ENCODE measurements at places on chromosomes 1 and 21.

- peak; percentile 77 for DNase-seq
These were observed 155.9 kb downstream of the LYPLAL1 start for GRCh38 chr1:219329578-219329977.

GRCh38 chr1:226344441-226345259 is 35.7 kb upstream of the LIN9 start:
- DNase-seq, result no peak

DNA sequence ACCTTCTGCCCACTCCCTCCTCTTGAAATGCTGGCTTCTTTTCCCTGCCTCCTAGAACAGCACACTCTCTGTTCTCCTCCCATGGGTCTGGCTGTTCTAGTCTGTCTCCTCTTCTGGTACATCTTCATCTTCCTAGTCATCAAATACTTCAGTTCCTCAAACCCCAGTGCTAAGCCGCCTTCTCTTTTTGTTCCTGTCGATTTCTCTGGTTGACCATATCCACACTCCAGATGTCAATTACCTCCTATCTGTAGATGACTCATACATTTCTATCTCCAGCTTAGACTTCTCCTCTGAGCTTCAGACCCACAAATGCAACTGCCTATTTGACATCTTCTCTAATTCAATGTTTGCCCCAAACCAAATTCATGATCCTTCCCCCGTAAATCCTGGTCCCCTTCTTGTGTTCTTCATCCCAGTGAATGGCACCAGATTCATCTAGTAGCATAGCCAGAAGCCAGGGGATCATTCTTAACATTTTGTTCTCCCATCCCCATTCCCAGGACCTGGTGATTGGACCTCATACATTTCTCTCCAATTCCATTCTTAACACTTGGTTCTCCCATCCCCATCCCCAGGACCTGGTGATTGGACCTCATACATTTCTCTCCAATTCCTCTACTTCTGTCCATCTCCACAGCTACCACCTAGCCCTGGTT is 35.9 kb downstream of the USP24 start:
- DNase-seq, result peak; percentile 15

DNA sequence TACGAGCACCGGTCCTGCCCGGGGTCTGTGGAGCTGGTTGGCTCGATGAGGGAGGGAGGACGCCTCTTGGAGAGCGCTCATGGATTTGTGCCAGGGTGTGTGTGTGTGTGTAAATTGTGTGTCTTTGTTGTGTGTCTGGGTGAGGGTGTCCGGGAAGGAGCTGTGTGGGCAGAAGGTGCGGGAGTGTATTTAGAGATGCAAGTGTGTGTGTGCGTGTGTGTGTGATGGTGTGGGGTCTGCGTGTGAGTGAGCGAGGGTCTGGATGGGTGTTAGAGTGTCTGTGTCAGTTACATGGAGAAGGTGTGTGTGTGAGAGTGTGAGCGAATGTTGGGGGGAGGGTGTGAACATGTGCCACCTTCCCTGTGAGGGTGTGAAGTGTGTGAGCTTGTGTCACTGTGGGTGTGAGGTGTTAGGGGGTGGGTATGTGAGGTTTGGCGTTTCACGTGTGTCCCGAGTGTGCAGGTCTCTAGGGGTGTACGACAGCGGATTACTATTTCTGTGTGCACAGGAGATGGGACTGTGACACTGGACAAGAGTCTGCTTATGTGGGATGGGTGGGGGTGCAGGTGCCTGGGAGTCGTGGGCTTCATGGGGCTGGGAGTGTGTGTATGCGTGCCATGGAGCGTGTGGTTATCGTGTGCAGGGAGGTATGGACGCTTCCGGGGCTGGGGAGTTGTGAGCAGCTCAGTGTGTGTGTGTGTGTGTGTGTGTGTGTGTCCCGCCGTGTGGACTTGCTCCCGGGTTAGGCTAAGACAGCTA is 880 bp downstream of the IGSF21 start:
- DNase-seq, result no peak

DNA sequence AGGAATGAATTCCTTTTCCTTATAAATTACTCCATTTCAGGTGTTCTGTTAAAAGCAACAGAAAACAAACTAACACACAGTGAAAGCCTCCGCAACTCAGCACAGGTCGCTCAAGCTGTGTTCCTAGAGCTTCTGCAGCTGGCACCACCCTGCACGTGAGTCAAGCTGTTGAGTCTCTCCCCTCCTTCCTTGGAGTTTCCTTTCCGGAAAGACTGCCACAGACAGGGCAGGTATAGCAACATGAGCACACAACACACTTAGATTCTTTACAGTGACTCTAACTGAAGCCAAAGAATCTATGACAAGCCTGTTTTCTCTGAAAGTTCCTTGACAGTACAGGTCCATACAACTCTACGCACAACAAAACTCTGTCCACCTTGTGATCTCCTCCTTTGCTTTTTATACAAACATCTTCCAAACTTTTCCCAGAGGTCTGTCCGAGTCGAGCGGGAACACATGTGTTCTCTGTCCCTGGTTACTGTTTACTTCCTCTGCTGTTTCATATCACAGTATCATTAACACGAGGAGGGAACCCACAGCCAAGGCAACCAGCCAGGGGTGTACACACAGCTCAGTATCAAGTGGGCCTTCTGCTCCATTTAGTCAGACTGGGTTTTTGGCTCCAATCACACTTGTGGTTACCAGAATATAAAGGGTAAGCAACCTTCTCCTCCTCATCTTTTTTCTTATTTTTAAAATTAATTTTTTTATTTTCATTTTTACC is 38.7 kb upstream of the DESI2 start:
- DNase-seq, result no peak

DNA sequence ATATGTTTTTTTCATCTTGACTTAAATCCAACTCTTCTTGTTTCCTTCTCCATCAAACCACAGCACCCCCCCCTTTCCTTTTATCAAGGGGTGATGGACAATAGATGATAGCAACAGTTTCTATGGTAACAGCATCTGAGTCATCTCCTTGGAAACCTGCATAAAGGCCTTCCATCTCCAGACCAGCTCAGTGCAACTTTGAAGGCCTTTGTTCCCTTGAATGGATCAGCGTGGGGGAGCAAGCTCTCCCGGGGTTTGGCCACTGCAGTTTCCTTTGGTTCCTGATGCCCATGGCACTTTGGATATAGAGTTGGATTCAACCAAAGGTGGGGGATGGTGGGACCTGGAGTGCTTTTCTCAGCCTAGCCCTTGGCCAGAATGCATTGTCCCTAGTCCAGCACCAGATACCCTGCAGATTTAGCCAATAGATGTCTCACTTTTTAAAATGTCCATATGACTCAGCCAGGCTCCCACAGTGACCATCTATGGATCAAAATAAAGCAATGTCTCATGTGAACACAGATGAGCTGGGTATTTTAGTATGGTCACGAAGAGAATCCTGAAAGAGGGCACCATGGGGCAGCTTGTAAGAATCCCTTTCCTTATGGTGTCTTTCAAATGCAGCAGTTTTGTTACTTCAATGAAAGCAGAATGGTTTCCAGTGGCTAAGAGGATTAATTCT is 127.7 kb downstream of the SPATA46 start:
- DNase-seq, result peak; percentile 32

- DNase-seq, result no peak
These were observed 3.5 kb downstream of the PLEKHG5 start for GRCh38 chr1:6487804-6488484.

- DNase-seq, result peak; percentile 57
These were observed 931 bp upstream of the MXRA8 start for GRCh38 chr1:1359308-1359663.

- DNase-seq, result no peak
These were observed 6.0 kb downstream of the DYNLT5 start for GRCh38 chr1:66758241-66758755.

DNA sequence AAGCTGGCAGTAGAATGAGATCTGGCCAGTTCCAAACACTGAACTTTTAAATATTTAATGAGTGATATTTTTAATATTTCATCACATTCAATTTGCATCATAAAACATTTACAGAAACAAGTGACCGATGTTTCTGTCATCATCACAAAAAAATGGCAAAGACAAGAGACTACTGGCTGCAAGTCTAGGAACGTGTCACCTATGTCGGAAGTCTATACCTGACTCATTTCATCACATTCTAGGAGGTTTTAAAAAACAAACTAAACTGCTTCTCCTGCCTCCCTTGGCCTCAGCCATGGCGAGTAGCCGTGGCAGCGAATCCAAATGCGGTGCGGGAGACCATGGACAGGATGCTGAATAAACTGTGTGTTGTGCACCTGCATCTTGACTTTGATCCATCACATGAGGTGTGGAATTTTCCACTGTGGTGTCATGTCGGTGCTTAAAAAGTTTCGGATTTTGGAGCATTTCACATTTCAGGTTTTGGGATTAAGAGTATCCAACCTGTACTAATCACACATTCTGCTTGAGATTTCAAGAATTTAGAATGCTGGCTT is 43.1 kb downstream of the CLSTN1 start:
- DNase-seq, result no peak

- no peak for DNase-seq
These were observed 126.2 kb downstream of the FGGY start for GRCh38 chr1:59422921-59423575.

GRCh38 chr1:199616947-199617346 is 410.6 kb upstream of the NR5A2 start:
- no peak for DNase-seq

- no peak for DNase-seq
These were observed 5.7 kb downstream of the F3 start for GRCh38 chr1:94535879-94536278.

DNA sequence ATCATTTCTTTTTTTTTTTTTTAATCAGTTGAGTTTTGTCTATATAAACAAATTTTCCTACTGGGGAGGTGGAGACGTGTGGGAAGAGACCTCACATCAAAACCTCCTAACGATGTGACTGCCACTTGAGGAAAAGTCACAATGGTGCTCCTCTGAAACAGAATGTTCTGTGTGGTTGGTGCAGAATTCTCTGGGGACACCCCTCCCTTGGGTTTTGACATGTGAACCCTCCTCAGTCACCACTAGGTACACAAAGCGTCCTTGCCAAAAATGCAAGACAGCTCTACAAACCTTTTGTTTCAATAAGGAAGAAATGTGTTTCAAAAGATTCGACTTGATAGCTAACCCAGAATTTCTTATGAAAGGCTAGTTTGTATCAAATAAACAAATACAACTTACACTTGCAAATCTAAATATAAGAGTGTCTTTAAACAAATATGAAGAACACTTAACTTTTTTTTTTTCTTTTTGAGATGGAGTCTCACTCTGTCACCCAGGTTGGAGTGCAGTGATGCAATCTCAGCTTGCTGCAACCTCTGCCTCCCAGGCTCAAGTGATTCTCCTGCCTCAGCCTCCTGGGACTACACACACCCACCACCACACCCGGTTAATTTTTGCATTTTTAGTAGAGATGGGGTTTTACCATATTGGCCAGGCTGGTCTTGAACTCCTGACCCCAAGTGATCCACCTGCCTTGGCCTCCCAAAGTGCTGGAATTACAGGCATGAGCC is 9.3 kb downstream of the SLC25A24 start:
- DNase-seq, result no peak

- peak; percentile 26 for DNase-seq
These were observed 8.9 kb upstream of the LEMD1 start for GRCh38 chr1:205430696-205431305.

DNA sequence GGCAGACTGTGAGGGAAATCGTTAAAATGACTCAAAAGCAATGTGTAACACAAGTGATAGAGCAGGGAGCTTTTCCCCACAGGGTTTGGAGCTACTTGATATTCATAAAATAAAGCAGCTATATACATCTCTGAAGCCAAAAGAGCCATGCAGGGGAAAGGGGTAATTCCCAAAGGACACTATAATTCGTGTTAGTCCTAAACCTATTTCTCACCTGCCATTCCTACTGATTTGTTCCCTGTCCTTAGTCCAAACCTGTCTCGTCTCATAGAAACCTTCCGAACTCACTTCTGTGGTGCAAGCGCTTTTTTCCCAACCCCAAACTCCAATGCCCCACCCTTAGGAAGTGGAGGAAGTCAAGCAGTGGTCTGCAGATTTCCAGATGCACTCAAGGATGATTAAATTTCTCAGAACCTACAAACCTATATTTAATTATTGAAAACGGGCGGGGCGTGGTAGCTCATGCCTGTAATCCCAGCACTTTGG is 946 bp upstream of the HNRNPR start:
- no peak for DNase-seq

DNA sequence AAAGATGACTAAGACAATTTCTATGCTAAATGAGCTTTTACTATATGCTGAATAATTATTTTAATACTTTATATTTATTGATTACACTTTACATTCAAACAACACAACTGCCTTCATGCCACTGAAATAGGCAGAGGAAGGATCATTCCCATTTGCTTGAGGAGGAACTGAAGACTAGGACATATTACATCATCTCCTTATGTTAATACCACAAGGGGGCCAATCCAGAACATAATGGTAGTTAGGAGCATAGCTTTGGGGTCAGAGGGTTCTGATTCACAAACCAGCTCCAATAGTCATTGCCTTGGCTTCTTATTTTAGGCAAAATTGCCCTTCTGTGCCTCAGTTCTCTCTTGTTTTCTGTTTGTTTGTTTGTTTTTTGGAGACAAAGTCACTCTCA is 306.5 kb downstream of the KCNH1 start:
- DNase-seq, result no peak

DNA sequence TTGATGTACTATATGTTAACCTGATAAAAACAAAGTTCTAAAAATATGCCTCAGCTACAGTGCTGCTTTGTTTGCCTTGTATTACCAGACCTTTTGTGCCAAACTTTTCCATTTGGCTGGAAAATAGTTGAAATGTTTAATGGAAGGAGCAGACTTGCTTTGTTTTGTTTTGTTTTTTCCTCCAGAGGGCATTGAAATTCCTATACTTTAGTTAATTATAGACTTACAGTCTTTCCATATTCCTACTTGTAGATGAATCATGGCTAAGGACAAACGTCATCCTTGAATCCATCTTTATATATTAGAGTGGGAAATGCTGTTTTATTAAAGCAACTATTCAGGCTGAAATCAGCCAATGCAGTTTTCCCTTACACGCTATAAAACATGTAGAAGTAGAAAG is 6.7 kb downstream of the CAP1 start:
- DNase-seq, result no peak

GRCh38 chr21:37917612-37918011 is 1.4 kb upstream of the KCNJ6 start:
- DNase-seq, result peak; percentile 83

GRCh38 chr1:147509786-147510395 is 31.4 kb upstream of the BCL9 start:
- DNase-seq, result no peak

DNA sequence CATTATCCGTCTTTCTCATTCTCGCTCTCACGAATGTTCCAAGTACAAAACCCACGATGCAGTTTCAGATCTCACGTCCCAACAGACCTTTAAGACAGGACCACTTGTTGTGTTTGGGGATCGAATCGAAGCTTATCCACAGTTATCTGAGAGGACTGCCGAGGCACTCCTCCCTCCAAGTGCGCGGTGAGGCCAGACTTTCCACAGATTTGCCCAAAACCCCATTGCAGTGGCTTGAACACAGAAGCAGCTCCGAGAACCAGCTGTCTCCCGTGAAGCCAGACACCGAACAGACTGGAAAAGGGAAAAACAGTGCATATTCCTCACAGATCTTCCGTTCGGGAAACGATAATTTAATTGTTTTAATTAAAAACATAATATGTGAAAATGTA is 46.5 kb upstream of the COL6A2 start:
- DNase-seq, result no peak

- DNase-seq, result no peak
These were observed 115.5 kb downstream of the LRRC53 start for GRCh38 chr1:74396933-74397332.

All from ELR (cell line).